Activated B cell treated with CpG ODN at 0.5 μM for 24 hours (primary cell): ENCODE measurements at places on chromosomes 7 and 10. TPM values are rescaled to one million over a fixed set of nuclear protein-coding genes. Genes with fewer than 3 reads are reported as not detected.

GRCh38 chr7:1134951-1135350, 25.0 kb downstream of the ZFAND2A start:
- no peak for DNase-seq

DNA sequence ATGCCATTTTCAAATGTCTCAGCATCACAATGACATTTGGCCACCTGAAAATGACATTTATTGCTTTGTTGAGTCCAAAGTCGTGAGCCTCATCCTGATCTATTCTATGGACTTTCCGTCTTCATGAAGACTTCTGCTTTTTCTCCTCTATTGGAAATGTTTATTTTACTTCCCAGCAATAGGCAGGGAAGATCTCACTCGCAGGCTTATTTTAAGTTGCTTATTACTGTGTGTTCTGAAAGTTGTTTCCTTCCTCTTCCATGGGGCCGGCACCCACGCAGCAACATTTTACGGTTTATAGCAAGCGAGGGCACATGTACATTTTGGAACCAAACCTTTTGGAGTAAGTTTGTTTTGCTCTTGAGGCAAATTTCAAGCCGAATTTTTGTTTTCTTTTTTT, 221.0 kb upstream of the KLF6 start:
- no peak for DNase-seq

DNA sequence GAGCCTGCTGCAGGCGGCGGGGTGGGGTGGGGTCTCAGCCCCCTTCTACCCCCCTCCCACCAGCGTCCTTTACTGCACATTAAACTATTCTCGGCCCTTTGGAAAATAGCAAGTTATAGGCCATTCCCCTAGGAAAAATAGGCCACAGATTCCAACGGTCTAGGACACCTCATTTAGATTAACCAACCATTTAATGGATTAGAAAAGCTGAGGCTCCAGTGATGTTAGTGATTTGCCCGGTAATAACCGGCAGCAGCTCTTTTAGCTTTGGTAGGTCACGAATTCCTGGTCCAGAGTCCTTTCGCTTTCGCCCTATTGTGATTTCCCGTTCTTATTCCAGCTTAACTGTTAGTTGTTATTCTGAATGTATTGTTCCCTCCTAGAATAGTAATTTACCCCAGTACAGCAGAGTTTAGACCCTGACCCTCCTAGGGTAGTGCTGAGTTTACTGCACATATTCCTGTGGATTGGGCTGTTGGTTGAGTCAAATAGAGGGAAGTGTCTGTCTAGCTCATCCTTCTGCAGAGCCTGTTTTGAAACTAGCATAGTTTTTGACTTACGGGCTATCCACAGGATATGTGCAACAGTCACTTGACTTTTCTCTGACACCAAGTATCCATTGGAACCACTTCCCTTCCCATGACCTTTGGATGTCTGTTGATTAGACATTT, 754 bp downstream of the GSTO1 start:
- no peak for DNase-seq

- no peak for DNase-seq
Measured at GRCh38 chr10:104020020-104020419, 53.1 kb downstream of the SLK start.

DNA sequence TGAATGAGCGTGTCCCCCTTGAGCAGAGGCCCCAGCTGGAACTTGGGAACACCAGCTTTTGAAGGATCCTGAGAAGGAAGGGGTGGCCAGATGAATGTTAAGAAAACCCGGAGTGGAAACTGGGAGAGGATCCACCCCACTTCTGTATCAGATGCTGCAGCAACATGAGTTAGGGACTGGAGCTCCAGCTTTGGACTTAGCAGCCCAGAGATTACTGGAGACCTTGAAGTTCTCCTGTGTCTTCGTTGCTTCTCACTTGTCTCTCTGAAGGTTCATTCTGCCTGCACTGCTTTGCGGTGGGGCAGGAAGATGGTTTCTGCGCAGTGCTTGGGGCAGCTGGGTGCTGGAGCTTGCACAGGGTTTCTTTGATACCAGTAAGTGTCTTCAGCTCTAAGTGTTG, 9.3 kb downstream of the TMEM248 start:
- DNase-seq: no peak

DNA sequence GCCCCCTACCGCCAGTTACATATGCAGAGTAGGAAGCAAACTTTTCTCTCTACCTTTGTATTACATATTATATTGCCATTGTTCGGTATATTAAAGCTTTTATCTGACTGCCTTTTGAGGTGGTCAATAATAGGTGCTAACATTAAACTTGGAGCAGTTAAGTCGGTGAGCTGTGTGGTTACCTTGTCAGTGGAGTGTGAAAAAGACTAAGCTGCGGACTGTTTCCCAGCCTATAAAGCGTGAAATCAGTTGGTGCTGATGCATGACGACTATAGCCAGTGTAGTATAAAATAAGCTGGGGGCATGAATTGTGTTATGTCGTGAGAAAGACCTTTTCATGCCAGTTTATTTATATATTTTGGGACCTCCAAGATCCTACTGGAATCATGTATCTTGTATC, 33.7 kb downstream of the R3HCC1L start:
- DNase-seq: no peak

DNA sequence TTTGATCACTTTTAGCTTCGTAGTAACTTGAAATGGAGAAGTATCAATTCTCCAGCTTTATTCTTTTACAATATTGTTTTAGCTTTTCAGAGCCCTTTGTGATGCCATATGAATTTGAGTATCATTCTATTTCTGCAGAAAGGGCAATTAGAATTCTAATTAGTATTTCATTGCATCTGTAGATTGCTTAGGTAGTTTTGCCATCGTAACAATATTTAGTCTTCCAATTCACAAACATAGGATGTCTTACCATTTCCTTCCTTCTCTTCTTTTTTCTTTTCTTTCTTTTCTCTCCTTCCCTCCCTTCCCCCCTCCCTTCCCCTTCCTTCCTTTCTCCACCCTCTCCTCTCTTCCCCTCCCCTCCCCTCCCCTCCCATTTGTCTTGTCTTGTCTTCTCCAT, 105.0 kb downstream of the MAPK8 start:
- DNase-seq: no peak

DNA sequence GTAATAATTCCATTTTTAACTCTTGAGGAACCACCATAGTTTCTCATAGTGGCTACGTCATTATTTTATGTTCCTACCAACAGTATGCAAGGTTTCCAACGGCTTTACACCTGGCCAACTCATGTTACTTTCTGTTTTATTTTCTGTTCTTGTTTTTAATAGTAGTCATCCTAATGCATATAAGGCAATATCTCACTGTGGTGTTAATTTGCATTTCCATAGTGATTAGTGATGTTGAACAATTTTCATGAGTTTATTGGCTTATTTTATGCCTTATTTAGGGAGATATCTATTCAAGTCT, 465.5 kb upstream of the KLF6 start:
- DNase-seq: no peak

DNA sequence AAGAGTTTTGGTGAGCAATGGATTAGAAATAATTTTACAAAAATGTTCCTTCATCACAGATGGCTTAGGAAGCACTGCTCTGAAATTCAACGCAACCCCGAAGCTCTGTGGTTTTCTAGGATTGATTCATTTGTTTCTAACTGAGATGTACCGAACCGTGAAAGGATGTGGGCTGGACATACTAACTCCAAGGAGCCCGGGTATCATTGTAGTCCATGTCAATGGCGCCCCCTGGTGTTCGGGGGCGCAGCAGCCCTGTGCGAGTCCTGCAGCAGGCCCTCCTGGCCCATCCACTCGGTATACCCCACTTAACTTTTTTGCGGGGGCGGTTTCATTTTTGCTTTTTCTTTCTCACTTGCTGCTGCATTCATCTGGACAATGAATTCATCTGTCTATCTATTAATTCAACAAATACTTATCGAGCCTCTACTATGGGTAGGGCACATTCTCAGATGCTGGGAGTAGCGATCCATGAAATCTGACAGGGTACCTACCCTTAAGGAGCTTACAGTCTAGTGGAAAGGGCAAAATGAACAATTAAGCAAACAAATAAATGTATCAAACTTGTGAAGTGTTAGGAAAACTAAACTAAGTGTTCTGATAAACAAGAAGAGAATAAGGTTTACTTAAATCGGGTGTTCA, 25.2 kb upstream of the ITPRID1 start:
- no peak for DNase-seq

DNA sequence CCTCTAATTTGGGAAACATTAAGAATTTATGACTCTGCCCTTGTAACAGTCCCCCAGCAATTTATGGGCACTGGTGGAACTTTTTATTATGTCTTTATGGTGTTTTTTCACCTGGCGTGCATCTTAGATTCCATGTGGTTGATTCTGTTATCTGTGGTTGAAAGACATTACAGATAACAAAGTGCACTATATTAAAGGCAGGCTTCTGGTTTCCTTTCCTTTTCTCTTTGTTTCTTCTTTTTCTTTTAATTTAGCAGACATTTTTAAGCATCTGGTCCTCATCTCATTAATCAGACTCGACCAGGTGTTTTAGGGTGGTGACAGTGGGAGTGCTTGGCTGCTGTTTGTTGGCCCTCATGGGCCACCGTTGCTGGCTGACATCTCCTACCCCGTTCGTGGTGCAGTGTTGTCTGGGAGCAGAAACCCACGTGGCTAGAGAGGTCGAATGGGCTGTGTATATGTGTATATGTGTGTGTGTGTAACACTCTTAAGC, 77.4 kb downstream of the LRMDA start:
- DNase-seq: no peak

DNA sequence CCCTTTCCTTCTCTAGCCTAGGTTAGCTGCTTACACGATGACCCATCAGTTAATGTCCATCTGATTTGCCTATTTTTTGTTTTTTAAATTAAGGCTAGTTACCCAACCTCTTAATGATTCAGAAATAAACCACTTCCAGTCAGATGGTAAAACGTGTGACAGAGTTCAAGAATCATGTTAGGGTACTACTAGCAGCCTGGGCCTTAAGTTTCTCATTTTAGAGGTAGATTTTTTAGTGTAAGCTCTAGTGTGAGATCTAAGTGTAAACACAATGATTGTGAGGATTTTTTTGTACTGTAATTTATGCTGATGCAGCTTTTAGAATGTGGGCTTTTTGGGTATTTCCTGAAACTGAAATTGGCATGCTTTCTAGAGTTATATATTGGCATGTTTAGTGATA, 130.0 kb downstream of the CDK14 start:
- no peak for DNase-seq

- DNase-seq: no peak
Measured at GRCh38 chr10:17162828-17163227, 33.2 kb upstream of the CUBN start.

GRCh38 chr7:8131694-8132605, 130.0 kb downstream of the ICA1 start:
- no peak for DNase-seq

- no peak for DNase-seq
Measured at GRCh38 chr10:43965033-43965917, 316.6 kb upstream of the ZNF32 start.

DNA sequence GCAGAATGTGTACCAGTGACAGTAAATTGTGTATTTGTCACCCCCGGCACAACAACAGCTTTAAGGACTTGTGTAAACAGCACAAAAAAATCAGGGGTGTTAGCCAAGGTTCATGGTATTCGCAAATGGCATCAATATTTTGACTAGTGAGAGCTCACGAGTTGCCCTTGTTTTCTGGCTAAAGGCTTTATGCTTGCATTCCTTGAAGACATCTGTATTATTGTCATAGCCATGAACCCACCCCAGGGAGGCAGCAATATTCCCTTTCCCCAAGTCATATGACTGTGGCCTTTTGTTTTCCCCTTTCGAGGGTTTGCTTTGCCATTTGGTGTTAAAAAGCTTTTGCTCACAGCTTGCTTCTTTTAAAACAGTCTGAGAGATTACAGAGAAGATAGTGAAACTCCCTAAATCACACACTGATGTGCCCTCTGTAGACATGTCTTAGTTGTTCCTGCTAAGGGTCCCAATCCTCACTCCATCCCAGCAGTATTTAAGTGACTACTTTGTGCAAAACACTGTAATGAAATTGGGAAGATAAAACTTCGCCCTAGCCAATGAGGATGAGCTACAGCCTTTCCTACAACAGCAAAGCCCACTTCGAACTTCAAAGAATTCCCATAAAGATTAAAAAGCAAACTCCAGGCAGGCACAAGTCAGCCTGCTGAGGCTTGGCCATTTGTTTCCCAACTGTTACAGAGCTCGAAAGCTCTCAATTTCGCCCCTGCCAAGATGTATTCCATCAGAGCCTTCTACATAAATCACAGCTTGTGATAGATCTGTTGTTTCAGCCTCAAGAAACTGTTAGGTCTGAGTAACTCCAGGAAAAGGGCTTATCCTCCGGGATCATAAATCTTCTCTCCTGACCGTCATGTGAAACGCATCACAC, 172.3 kb downstream of the ADAM12 start:
- no peak for DNase-seq

DNA sequence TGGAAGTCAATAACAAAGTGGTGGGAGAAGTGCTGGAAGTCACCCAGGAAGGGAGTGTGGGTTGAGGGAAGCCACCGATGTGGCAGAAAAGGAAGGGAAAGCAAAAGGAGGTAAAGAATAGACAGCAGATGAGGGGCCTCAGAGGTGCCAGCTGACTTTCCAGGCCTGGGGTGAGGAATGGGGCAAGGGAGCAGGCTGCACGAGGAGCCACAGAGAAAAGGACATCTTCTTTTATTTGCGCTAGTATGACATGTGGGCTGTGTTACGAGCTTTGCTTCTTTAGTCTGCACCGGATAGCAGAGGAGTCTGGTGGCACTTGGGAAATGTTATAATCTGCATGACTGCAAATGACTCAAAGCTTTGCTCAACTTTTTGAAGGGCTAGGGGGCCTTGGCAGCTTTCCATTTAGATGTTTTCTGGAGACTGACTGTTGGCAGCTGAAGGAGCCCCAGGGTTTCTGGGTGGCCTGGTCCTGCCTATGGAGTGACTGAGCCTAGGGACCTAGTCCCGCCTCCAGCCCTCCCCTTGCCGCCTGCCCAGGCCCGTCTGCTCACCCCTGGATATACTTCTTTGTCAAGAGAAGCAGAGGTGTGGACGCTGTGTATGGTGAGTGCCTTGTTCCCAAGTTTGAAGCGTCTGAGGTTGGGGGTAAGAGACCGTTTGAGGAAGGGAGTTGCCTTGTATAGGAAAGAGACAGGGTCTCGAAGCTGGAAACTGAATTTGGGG, 5.1 kb downstream of the PRXL2A start:
- no peak for DNase-seq

- DNase-seq: no peak
Measured at GRCh38 chr7:78542541-78542940, 744.0 kb downstream of the PHTF2 start.

- no peak for DNase-seq
Measured at GRCh38 chr10:84225427-84226173, at the start of gene LRIT2. Gene LRIT2, minus strand, starts transcription at chr10:84225544. Its CDS starts 24 bp downstream, at chr10:84225520.

Gene DNAJB9
- total RNA-seq: 9.0 and 9.9 TPM in 2 replicates

Gene ST8SIA6
- total RNA-seq: 0.13 TPM in 1 of 2 replicates, not detected in the other

Gene AGR3
- not detected in 2 replicates for total RNA-seq

Gene PRTFDC1
- total RNA-seq: not detected in 2 replicates

Gene IDI2
- total RNA-seq: not detected in 2 replicates

Gene NOD1
- 11.7 and 14.0 TPM in 2 replicates for total RNA-seq

Gene PKD2L1
- not detected in 2 replicates for total RNA-seq

Gene NEURL1
- total RNA-seq: 0.61 and 0.93 TPM in 2 replicates

Gene SCD
- 24.9 and 26.0 TPM in 2 replicates for total RNA-seq

Gene KCNIP2
- 7.0 and 7.1 TPM in 2 replicates for total RNA-seq

Gene TMEM270
- total RNA-seq: not detected in 2 replicates
